ENCODE measurements at places on chromosomes 16 and 17.

DNA sequence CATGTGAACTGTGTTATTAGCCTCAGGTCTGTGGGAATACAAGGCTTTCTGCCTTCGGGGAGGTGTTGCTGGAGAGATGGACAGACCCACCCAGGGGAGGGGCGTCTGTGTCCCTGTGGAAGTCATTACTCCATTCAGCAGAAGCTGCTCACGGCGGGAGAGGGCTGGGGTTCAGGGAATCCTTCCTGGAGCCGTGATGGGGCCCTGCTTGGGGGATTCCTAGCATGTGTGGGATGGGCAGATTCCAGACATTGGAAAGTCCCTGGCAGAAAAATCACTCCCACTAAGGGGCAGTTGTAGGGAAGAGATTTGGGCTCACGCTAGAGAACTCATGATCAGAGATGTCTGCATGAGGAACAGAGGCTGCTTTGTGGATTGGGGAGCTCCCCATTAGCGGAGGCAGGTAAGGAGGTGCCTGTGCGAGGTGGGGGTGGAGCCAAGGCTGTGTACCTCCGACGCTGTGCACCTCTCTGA lies 56.3 kb upstream of the IL34 start:
- no peak for DNase-seq

DNA sequence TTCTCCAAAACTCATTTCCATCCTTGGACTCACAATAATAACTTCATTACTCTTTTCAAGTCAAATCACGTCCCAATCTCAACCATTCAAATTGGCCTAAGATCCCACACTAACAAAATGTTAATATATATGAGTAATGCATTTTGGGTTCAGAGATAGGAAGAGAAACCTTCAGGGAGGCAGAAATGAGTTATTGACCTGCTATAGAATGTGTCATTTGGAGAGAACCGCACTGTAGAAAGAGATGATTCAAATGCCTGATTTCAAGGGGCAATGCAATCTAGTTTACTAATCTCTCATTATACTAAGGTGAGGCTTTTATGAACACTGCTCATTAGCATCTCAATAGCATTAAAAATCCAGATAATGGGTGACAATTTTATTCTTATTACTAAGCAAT lies 1595.0 kb upstream of the GOT2 start:
- DNase-seq: no peak

GRCh38 chr17:3688027-3688553 lies 7.9 kb downstream of the P2RX5 start:
- DNase-seq: no peak

DNA sequence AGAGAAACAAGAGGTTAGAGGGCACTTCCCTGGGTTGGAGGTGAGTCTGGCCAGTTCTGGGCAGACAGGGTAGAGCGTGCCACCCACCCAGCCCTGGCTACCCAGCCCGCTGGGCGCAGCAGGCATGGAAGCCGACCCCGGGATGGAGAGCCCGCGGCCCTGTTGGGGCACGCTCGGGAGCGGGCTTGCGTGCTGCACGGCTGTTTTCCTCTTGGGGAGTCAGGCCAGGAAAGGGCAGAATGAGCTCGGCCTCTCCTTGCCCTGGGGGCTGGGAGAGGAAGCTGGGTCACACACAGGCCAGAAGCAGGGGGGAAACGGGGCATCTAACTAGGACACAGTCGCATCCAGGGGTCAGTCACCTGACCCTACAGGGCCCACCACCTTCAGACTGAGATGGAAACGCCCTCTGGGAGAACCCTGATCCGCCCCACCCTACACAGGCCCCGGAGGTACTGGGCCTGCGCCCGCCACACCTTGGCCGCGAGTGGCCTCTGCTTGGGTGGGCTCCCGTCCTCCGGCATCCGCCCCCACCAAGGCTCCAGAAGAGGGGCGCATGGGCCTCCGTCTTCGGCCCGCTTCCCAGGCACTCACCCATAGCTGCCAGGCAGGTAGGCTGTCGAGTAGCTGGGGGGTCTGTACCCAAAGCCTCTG lies 1.2 kb downstream of the SOX15 start:
- DNase-seq: no peak

DNA sequence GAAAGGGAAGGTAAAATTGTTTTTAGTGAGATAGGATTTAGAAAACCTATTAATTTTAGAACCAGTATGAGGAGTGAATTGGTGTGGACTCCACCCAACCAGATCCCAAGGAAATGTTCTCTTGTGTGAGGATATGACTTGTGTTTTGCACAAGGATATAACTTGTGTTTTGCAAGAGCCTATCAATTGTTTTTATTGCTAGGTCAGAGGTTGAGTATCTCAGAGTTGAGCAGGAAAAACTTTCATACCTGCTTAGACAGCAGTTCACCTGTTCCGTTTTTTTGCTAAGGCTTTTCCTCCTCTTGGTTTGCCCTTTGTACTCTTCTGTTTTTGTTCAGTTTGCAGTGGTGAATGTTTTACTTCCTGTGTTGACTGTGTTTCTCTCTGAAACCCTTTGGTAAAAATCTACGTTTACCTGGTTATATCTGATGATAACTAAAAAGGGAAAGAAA lies 5.1 kb downstream of the NBR1 start:
- DNase-seq: no peak

- DNase-seq: no peak
Measured at GRCh38 chr17:31013844-31014243, 43.0 kb downstream of the RNF135 start.

- peak; percentile 4 for DNase-seq
Measured at GRCh38 chr16:13453938-13454553, 465.9 kb upstream of the ERCC4 start.

GRCh38 chr16:28161626-28162025 lies 50.1 kb downstream of the XPO6 start:
- DNase-seq: no peak

DNA sequence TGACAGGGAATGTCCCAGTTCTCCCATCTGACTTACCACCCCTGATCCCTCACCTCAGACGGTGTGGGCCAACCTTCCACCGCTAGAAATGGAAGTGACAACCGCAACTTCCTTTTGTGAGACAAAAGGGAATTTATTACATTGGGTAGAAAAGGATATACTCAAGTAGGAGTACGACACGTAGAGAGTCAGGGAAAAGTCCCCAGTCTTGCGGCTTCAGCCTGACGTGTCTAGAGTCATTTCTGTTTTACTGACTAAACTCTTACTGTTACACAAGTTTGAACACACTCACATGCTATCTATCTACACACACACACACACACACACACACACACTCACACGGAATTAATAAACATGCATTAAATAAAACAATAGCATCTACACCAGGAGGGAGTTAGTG lies 178.9 kb downstream of the COPRS start:
- DNase-seq: no peak

DNA sequence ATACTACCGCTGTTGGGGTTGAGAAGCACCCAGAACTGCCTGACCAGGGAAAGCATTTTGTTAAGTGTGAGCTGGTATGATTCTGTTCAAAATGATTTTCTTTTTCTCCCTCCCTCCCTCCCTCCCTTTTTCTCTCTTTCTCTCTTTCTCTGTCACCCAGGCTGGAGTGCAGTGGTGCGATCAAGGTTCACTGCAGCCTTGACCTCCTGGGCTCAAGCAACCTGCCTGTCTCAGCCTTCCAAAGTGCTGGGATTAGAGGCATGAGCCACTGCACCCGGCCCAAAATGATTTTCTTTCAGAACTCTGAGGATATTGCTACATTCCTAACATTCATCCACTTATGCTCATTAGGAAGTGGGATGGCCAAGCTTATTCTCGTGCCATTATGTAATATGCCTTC lies 41.3 kb downstream of the SLC47A1 start:
- no peak for DNase-seq

GRCh38 chr17:27343977-27344607 lies 50.2 kb downstream of the WSB1 start:
- DNase-seq: no peak

GRCh38 chr17:58446086-58446485 lies 28.8 kb upstream of the RNF43 start:
- DNase-seq: no peak

GRCh38 chr17:10754109-10754508 lies 24.3 kb upstream of the TMEM220 start:
- peak; percentile 51 for DNase-seq

DNA sequence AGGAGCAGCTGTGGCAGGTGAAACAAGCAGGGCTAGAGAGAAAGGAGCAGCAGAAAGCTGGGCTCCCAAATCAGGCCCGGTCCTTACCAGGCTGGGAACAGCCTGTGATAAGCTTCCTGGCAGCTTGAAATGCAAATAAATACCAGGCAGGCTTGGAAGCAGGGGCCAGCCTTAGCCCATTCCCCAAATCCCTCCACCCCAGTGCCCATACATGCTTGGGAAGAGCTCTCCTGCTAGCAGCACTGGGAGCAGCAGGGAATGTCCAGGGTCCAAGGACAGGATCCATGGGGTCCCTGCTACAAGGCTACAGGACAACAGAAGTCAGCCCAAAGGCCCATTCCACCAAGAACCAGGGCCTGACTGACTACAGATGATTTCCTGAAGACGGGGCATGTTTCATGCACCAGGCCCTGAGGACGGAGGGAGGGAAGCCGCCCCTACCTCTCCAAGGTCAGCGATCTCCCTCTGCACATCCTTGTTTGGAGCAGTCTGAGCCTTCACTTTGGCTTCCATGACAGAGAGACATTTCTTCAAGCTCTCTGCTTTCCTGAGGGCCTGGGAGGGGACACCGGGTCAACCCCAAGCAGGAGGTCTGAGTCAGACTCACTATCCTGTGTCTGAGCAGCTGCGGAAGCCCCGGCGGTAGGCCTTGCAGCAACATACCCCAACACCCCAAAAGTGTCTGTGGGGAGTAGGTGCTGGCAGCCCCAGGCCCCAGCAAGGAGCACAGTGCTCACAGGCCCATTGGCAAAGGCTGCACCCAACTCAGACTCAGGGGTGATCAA lies 2.6 kb upstream of the EXOSC6 start:
- DNase-seq: no peak

GRCh38 chr17:33447090-33447489 lies 154.0 kb upstream of the ASIC2 start:
- DNase-seq: no peak

- no peak for DNase-seq
Measured at GRCh38 chr17:4940555-4941318, 669 bp downstream of the RNF167 start.

GRCh38 chr17:78305801-78306200 lies 54.1 kb downstream of the SOCS3 start:
- no peak for DNase-seq

DNA sequence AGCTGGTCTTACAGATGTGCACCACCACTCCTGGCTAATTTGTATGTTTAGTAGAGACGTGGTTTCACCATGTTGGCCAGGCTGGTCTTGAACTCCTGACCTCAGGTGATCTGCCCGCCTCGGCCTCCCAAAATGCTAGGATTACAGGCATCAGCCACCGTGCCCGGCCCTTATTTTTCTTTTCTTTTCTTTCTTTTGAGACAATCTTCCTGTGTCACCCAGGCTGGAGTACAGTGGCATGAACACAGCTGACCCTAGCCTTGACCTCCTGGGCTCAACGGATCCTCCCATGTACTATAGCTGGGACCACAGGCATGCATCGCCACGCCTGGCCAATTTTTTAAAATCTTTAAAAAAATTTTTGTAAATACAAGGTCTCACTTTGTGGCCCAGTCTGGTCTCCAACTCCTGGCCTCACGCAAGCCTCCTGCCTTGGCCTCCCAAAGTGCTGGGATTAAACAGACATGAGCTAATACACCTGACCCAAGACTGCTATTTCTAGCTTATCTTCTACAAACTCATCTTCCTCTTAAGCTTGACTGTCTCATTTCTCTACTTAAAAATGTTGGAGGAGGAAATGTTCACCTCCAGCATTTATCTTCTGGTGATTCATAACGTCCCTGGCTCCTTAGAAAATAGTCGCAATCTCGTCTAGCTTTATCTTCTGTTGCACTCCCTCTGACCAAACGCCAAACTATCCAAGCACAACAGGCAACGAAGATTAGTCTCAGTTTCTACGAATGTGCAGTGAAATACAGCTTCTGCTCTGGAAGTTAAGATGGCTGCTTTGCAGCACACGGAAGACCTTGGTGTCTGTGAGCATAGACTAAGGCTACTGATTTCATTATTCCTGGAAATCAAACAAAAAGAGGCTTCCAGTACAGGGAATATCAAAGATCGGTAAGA lies 8.2 kb upstream of the TMEM94 start:
- no peak for DNase-seq

GRCh38 chr17:36721560-36722120 lies 120.3 kb downstream of the MRM1 start:
- DNase-seq: no peak

DNA sequence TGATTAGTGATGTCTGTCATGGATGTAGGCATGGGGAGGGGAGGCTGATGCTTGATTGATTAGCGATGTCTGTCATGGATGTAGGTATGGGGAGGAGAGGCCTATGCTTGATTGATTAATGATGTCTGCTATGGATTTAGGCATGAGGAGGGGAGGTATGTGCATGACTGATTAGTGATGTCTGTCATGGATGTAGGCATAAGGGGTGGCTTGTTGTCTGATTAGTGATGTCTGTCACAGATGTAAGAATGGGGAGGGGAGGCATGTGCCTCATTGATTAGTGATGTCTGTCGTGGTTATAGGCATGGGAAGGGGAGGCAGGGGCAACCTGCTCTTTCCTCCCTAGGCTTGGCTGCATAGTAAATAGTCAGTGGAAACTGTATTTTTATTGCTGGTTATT lies 409.4 kb downstream of the HAPSTR1 start:
- DNase-seq: no peak

DNA sequence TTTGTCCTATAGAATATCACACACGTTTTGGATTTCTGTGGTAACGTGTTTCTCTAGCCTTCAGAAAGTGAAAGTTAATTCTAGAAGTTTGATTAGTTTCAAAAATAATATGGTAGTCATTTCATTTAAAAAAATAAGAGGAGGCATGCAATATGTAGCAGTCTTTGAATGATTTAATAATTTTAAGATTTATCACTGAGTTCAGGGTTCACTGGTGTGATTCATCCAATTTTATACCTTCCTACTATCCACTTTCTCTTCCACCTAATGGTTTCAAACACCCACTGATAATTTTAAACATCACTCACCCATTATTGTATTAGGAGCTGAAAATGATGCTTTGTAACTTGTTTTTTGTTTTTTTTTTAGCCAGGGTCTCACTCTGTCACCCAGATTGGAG lies 42.3 kb downstream of the CMC2 start:
- DNase-seq: no peak

GRCh38 chr16:1818204-1818872 lies 8.3 kb downstream of the HAGH start:
- no peak for DNase-seq

- no peak for DNase-seq
Measured at GRCh38 chr16:31228206-31228605, 11.3 kb upstream of the PYDC1 start.

- no peak for DNase-seq
Measured at GRCh38 chr17:78599419-78599818, 22.2 kb upstream of the DNAH17 start.
